Activated CD8-positive, alpha-beta memory T cell treated with anti-CD3 and anti-CD28 coated beads for 1 hour (primary cell): ENCODE measurements at places on chromosomes 7 and 10.

DNA sequence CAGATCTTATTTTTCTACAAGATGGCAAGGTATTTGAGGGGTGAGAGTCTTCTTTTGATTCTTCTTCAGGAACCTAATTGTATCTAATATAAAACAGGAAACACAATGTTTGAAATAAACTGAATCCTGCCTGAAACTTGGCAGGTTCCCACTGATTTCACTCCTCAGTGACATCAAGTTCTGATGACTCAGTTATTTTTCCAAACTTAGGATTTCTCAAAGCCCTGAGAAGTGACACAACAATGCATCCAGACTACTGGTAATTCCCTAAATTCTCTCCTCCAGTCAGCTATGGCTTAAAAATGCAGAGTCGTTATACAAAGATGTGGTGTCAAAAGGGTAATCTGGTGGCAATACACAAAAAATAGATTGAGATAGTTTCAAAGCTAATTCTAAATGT lies 80.9 kb downstream of the ABLIM1 start:
- DNase-seq, result no peak

- no peak for DNase-seq
Observed at GRCh38 chr10:11110539-11110938, 92.9 kb downstream of the CELF2 start.

DNA sequence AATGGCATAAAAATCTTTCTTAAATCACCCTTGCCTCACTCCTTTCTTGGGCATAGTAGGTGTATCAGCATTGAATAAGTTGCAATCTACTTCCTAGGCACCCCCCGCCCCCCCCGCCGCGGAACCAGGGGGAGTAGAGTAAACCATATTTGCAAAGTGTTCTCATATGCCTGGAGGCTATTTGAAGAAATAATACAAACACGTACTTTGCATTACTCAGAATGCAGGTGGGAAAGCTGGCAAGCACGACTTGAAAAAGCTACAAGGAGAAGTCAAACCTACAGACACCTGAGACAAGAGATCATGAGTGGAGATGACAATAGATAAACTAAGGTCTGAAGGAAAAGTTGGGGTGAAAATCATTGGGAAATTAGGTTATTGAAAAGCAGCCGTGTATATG lies 65.6 kb downstream of the POM121L12 start:
- no peak for DNase-seq

DNA sequence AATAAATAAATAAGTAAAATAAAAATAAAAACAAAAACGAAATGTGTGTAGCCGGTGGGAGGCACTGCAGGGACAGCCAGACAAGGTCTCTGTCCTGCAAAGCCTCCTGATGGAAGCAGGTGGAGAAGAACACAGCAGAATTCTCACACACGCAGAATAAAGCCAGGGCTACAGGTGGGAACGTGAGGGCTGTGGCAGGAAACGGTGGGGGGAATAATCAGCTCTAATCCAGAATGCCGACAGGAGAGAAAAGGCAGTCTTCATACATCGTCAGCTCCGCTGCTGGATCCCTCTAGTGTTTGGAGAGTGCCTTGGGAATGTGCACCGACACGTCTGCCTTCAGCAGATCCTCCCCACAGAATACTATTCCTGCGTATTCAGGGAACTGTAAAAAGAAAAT lies 6.8 kb upstream of the SNX8 start:
- DNase-seq, result no peak

- DNase-seq, result no peak
Observed at GRCh38 chr10:12412666-12413368, 63.5 kb downstream of the CAMK1D start.
